ENCODE measurements at places on chromosomes 4 and X.

DNA sequence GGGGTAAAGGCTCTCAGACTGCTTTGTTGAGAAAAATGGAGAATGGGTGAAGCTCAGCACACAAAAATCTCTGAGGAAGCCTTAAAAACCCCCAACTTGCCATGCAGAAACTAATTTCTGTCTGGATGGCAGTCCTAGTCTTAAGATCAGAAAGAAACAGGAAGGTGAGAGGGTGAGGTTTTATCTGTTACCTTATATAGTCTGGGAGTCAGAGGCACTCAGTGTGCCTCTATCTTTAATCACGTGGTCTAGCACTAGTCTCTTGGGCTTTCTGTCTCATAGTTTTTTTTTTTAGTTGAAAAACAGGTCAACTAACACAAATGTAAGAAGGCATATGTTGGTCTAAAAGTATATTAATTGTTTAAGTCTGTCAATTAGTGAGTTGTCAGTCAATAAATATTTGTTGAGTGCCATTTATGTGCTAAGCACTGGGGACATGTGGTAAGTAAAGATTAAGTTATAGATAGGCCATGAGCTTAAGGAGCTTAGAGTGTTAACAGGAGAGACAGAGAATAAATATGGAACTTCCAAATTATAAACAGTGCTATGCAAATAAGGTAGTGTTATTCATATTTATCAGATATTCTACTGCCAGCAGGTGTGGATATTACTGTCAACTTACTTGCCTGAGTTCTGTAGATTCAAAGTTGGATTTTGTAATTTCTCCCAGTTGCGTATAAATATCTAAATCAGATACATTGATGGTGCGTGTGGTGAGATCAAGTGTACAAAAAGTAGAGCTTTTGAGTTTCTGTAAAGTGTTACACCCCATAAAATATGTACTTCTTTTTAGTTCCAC lies 7.0 kb downstream of the CYBB start:
- no peaks in the 10 kb centered on the region for H3K27me3 ChIP-seq
- no peak for DNase-seq
- H3K4me3 ChIP-seq = no peak overlapping the region
- H3K36me3 ChIP-seq = no peaks in the 10 kb centered on the region
- no peak overlapping the region for H3K27ac ChIP-seq
- no peaks in the 10 kb centered on the region for H3K4me1 ChIP-seq

DNA sequence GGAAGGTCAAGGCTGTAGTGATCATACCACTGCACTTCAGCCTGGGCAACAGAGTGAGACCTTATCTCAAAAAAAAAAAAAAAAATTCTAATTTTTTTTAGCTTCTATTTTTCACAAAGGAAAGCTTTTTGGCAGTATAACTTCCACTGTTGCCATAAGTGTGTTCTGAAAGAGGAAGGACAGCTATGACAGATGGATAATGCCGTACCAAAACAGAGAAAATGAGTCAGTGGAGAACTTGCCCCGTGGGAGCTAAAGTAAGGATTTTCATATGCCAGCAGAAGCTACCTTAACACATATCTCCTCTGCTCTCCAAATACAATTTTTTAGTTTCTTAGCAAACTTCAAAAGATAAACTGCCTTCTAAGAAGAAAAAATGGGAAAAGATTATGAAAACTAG lies 43.7 kb downstream of the RPS3A start:
- H3K4me1 ChIP-seq = peaks cover 17% of the 10 kb centered on the region
- peaks cover 84% of the 10 kb centered on the region for H3K36me3 ChIP-seq
- H3K4me3 ChIP-seq = no peak overlapping the region
- H3K27ac ChIP-seq = no peak overlapping the region
- H3K27me3 ChIP-seq = no peaks in the 10 kb centered on the region

DNA sequence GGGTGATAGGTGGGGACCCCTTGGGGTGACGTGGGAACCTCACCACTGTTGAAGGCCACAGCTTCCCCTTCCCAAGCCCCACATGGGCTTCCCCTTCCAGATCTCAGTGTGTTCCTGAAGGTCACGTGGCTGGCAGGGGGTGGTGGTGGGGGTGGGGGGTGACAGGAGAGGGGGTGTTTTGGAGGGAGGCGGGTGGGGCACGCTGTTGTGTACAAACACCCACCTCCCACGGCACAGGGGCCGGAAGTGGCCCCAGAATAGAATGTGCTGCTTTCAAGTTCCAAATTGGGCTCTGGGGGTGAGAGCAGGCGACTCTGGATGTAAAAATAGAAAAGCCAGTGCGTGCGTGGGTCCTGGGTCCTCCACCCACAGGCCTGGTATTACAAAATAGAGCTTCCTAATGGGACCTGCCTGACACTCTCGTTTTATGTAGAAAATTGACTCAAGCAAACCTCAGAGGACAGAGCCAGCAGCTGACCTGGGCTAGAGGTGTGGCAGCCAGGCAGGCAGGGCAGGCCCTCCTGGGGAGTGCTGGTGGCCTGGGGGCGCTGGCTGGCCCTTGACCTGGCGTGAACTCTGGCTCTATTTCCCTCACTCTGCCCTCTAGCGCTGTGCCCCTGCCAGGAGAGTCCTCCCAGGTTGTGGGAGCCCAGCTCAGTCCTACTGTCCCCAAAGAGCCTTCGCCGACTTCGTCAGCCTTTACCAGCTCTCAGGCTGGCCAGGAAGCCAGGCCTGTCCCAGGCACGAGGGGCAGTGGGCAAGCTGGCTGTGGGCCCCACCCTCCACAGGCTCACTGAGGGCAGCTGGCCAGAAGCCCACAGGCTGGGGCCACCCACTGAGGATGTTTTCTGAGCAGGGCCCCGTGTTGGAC lies 5.4 kb upstream of the SH3BP2 start:
- H3K4me1 ChIP-seq = peaks cover 54% of the 10 kb centered on the region
- H3K36me3 ChIP-seq = no peaks in the 10 kb centered on the region
- H3K4me3 ChIP-seq = no peak overlapping the region
- H3K27ac ChIP-seq = peak overlapping the region; percentile 87

- H3K4me3 ChIP-seq = no peak overlapping the region
- no peak overlapping the region for H3K27ac ChIP-seq
- H3K4me1 ChIP-seq = no peaks in the 10 kb centered on the region
- H3K27me3 ChIP-seq = peaks cover 34% of the 10 kb centered on the region
These were observed 11.3 kb downstream of the RASSF6 start for GRCh38 chr4:73608689-73609594.

DNA sequence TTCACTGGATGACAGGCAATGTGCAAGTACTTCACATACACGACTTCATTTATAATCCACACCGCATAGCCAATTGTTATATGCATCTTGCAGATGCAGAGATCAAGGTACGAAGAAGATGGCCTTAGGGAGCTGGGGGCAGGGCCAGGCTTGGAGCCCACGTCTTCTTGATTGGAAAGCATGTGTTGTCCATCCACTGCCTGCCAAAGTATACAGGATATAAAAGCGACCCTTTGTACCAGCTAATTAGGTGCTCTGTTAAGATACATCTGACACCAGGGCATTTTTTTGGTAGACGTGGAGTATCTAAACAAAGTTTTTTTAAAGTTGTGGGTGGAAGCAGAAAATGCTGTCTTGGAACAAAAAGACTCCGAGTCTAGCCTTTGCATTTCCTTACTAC lies 1.4 kb downstream of the C4orf36 start:
- H3K4me1 ChIP-seq = peaks cover 18% of the 10 kb centered on the region
- no peak for DNase-seq
- no peaks in the 10 kb centered on the region for H3K27me3 ChIP-seq
- peaks cover 10% of the 10 kb centered on the region for H3K36me3 ChIP-seq
- H3K4me3 ChIP-seq = no peak overlapping the region

DNA sequence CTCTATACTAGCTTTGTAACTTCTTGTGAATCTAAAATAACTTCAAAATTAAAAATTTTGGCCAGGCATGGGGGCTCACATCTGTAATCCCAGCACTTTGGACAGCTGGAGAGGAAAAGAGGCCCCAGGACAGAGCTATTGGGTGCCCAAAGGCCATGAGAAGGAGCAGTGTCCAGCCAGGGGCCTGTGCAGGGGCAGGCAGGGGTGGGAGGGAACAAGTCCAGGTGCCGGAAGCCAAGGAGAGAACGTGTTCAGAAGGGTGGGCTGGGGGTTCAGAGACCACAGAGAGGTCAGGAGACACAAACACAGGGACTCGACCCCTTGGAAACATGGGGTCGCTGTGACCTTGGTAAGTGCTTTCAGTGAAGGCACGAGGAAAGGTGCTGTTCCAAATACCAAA lies 138.9 kb downstream of the EVC2 start:
- no peaks in the 10 kb centered on the region for H3K4me1 ChIP-seq
- DNase-seq = no peak
- no peaks in the 10 kb centered on the region for H3K27me3 ChIP-seq
- no peak overlapping the region for H3K27ac ChIP-seq

- no peak overlapping the region for H3K27ac ChIP-seq
- peaks cover 7% of the 10 kb centered on the region for H3K4me1 ChIP-seq
- DNase-seq = no peak
These were observed 61.6 kb downstream of the QDPR start for GRCh38 chr4:17450269-17450804.

DNA sequence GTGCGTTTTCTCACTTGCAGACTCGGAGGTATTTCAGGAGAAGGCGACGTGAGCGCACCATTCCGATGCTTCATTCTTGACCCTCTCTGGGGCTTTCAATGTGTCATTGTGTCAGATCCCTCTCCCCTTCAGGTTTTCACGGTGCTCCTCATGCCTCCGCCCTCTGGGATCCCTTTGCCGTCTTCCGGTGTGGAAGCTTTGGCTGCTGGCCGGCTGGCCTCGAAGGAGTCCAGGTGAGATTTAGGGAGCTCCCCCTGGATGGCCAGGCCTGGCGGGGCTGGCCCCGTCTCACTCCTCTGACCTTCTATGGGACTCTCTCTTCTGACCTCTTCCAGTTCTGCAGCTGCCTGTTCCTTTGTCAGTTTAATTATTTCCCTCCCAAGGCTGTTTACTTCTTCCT lies 12.9 kb downstream of the SOD3 start:
- H3K27ac ChIP-seq = no peak overlapping the region
- no peak overlapping the region for H3K4me3 ChIP-seq
- DNase-seq = no peak
- H3K4me1 ChIP-seq = peaks cover 8% of the 10 kb centered on the region

GRCh38 chrX:120668357-120668756 lies 38.5 kb upstream of the C1GALT1C1 start:
- no peak for DNase-seq
- H3K4me1 ChIP-seq = peaks cover 18% of the 10 kb centered on the region
- H3K27me3 ChIP-seq = no peaks in the 10 kb centered on the region
- no peak overlapping the region for H3K4me3 ChIP-seq

GRCh38 chr4:47154816-47155370 lies 123.5 kb downstream of the GABRB1 start:
- no peak overlapping the region for H3K4me3 ChIP-seq
- H3K36me3 ChIP-seq = no peaks in the 10 kb centered on the region
- no peaks in the 10 kb centered on the region for H3K27me3 ChIP-seq
- no peak for DNase-seq
- no peak overlapping the region for H3K27ac ChIP-seq

- no peaks in the 10 kb centered on the region for H3K4me1 ChIP-seq
- H3K4me3 ChIP-seq = no peak overlapping the region
- no peaks in the 10 kb centered on the region for H3K27me3 ChIP-seq
- no peak for DNase-seq
These were observed 35.9 kb upstream of the HPSE start for GRCh38 chr4:83370640-83370906.

DNA sequence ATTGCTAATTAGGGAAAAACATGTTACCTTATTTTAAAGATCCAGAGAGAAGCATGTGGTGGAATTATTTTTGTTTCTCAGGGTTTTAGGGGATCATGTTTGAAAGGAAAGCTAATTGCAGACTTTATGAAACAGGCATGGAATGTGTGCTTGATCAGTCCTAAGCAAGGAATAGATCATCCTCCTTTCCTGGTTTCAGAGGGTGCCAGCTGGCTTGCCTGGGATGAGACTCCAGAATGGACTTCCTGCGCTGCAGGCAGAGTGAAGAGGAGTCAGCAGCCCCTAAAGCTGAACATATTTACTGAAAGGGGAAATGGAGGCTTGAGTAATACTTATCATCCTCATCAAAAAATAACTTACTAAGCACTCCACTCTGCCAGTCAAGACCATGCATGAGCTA lies 13.3 kb downstream of the FGF5 start:
- DNase-seq = no peak
- no peaks in the 10 kb centered on the region for H3K36me3 ChIP-seq
- peaks cover 4% of the 10 kb centered on the region for H3K27me3 ChIP-seq
- no peak overlapping the region for H3K27ac ChIP-seq
- no peak overlapping the region for H3K4me3 ChIP-seq

DNA sequence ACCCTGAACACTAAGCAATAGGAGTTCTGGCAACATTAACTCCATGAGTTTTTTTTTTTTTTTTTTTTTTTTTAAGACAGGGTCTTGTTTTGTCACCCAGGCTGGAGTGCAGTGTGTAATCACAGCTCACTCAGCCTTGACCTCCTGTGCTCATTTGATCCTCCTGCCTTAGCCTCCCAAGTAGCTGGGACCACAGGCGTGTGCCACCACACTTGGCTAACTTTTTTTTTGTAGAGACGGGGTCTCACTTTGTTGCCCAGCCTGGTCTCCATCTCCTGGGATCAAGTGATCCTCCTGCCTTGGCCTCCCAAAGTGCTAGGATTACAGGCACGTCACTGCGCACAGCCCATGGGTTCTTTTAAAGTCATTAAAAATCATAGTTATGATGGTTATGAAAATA lies 5.1 kb downstream of the RHOH start:
- no peaks in the 10 kb centered on the region for H3K36me3 ChIP-seq
- no peaks in the 10 kb centered on the region for H3K4me1 ChIP-seq
- H3K4me3 ChIP-seq = no peak overlapping the region
- H3K27me3 ChIP-seq = peaks cover 49% of the 10 kb centered on the region

DNA sequence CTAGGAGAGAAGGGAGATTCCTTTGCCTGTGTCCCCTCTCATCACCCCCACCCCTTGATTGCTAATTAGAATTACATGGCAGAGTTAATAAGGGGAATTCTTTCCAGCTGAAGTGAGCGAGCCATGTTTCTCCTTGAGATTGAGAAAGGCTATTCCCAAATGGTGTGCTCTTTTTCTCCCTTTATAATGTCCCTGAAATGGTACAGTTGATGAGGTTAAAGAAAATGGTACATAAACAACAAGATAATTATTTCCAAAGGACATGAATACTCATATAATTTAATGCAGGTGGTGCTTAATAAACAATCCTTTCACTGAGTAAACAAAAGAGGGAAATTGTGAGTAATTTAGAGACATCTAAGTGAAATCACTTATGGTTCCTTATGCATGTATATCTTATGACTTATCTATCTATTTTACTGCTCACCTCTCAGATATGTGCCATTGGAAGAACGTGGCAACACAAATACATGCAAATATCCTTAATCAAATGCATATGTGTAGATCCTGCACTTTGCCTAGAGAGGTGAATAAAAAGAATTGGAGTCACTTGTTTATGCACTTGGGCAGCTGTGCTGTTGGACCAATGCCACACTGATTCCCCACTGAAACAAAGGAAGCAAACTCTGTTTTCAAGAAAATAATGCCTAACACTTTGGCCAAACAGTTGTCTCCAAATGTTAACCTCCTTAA lies 106.6 kb upstream of the WDR44 start:
- peak; percentile 17 for DNase-seq
- no peaks in the 10 kb centered on the region for H3K27me3 ChIP-seq
- no peak overlapping the region for H3K4me3 ChIP-seq
- H3K4me1 ChIP-seq = peaks cover 4% of the 10 kb centered on the region
- no peaks in the 10 kb centered on the region for H3K36me3 ChIP-seq
- H3K27ac ChIP-seq = peak overlapping the region; percentile 57
